NCI-H526 treated with DMSO at 0.1 percent for 48 hours (cell line): ENCODE measurements at places on chromosomes 4 and X.
A peak's percentile ranks its signal among the peaks of the same experiment; 100 is the strongest.

DNA sequence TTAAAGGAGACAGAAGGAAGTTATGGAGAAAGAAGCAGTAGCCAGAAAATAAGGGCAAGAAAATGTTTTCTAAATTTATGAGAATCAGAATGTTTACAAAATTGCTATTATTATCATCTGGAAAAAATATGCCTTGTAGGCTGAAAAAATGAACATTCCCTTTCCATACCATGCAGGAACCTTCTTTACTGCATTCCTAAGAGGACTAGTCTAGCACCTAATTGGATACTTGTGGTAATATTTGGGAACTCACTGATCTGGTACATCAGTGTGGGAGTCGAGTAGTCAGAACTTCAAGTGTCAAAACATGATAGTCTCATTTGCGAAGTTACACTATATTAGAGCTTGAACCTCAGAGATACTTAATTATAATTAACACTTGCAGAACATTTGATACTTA lies 51.9 kb downstream of the TET2 start:
- DNase-seq = no peak

DNA sequence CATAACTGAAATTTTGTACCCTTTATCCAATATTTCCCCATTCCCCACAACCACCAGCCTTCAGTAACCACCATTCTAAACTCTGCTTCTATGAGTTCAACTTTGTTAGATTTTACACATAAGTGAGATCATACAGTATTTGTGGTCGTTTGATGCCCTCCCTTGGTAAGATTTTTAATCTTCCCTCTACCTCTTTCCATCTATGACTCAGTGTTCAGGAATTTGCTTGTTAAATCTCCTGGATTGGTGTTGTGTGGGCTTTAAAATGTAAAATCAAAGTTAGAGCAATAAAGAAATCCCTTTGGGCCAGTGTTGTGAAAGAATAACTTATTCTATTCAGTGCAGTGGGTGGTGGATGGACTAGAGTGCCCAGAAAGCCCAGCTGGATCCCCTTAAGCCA lies 37.4 kb downstream of the SLC16A2 start:
- no peak for DNase-seq

DNA sequence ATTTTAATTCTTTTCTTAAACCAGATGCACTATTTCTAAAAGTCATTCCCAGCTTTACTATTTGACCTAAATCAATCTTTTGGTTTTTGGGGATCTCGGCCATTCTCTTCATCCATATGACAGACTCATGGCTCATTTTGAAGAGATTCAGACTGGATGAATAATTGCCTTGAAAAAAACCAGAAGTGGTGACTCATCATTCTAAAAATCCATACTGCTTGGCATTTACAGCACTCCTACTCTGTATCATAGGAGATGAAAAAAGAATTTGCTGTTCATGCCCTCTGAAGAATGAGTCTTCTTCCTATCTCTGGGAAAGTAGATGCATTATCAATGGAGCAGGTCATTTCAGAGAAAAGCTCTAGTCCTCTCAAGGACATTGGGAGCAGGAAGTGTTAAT lies 220.5 kb upstream of the RPS6KA3 start:
- DNase-seq = no peak

DNA sequence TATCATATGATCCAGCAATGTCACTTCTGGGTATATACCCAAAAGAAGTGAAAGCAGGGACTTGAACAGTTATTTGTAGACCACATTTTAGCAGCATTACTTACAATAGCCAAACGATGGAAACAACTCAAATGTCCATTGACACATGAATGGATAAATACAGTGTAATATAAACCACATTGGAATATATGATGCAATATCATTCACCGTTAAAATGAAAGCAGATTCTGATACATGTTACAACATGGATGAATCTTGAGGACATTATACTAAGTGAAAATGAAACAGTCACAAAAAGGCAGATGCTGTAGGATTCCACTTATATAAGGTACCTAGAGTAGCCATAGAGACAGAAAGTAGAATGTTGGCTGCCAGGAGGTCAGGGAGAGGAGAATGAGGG lies 130.5 kb upstream of the SMAD1 start:
- no peak for DNase-seq

GRCh38 chr4:108484187-108484586 lies 136.2 kb upstream of the RPL34 start:
- no peak for DNase-seq

GRCh38 chr4:93983140-93983539 lies 154.6 kb downstream of the ATOH1 start:
- peak; percentile 85 for DNase-seq

- no peak for DNase-seq
These were observed 120.6 kb upstream of the NUDT6 start for GRCh38 chr4:123043013-123043412.

DNA sequence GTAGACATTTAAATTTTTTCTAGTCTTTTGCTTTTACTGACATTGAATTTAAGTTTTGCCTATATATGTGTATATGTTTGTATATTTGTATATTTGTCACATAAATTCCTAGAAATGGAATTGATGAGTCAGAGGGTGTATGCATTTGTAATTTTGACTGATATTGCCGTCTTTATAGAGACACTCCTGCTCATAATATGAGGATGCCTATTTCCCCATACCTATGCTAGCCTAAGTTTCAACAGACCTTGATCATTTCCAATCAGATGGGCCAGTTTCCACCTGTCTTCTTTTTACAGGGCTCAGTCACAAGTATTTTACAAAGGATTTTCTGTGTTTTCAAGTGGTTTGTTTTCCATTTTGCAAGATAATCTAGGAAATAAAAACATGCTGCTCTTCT lies 10.8 kb downstream of the PDLIM5 start:
- no peak for DNase-seq

GRCh38 chrX:149938881-149939654 lies 777 bp upstream of the EOLA2 start:
- DNase-seq = peak; percentile 74

DNA sequence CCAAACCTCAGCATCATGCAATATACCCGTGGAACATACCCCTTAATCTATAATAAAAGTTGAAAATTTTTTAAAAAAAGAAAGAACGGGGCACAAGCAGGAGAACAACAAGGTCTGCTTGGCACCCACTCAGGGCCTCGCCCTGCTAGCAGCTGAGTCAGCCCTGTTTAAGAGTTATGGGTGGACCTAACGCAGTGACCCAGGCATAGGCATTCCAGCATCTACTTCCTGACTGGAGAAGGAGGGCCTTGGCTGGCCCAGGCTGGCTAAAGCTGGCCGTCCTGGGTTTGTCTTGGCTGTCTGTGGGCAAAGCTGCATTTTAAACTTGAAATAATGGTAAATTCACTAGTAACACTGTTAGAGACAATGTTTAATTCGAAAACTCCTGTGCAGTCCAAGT lies 236.7 kb upstream of the PGRMC2 start:
- no peak for DNase-seq

DNA sequence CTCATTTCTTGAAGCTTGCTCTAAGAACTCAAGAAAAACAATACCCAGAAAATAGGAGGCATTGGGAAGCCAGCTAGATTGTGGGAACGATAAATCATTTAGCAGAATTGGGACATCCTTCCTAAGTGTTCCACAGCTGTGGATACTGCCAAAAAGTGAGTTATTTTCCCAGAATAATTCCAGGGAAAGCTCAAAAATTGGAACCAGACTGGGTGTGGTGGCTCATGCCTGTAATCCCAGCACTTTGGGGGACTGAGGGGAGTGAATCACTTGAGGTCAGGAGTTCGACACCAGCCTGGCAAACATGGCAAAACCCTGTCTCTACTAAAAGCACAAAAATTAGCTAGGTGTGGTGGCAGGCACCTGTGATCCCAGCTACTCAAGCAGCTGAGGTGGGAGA lies 68.2 kb upstream of the GK2 start:
- DNase-seq = no peak

- no peak for DNase-seq
These were observed 71.2 kb downstream of the SUPT20HL2 start for GRCh38 chrX:24242649-24243175.

DNA sequence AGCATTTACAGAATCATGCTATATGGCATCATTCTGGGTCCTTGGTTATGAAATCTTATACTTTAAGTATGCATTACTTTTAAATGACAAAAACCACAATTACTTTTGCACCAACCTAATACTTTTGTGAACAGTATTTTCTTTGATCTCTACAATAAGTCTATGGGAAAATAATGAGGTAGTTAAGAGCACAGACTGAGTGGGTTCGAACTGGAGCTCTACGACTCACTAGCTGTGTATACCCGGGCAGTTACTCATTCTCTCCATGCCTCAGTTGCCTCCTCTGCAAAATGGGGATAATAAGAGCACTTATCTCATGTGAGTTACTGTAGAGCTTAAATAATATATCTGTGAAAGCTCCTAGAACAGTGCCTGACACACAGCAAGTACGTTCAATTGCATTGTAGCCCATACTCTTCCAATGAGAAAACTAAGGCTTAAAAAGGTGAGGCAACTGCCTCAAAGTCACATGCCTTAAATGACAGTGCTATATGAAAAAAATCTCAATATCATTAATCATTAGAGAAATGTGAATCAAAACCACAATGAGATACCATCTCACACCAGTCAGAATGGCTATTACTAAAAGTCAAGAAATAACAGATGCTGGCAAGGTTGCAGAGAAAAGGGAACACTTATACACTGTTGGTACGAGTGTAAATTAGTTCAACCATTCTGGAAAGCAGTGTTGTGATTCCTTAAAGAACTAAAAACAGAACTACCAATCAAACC lies 151.5 kb downstream of the CHIC2 start:
- DNase-seq = no peak

- DNase-seq = no peak
These were observed 633.0 kb upstream of the FAM241A start for GRCh38 chr4:111512081-111512783.

GRCh38 chr4:73446336-73446938 lies 10.4 kb downstream of the AFP start:
- DNase-seq = peak; percentile 59

DNA sequence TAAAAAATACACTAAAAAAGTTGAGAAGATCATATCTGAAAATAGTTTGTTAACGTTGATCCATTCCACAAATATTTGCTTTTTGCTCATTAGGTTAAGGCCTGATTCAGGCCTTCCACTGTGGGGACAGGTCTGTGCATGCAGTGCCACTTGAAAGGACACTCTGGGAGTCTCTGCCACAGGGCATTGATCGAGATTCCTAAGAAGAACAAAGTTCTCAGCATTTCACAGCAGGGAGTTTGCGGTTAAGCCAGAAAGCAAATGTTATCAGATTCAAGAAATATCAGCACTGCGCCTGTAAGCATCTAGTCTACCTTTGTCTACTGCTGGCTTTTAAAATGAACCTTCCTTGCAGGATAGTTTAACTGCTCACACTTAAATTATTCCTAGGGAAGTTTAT lies 62.2 kb upstream of the TNIP3 start:
- no peak for DNase-seq

GRCh38 chrX:69034451-69034850 lies 130.8 kb downstream of the PJA1 start:
- no peak for DNase-seq

DNA sequence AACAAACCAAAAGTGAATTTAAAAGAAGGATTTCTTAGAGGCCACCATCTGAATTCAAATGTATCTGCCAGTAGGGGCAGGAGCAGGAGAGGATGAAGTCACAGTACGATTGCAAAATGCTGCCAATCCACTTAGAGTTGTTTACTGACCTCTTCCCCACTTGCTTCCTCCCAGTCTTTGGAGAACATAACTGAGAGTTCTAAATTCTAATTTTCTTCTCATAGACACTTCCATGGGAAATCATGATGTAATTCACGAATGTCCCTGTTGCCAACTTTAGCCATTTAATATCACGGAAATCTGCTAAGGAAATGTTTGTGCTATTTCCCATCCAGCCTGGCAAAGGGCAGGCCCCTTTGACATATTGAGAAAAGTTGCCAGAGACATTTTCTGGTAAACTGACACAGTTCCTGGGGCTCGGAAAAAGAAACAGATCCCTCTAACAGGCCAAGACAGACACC lies 33.6 kb upstream of the NOCT start:
- DNase-seq = no peak
